ENCODE measurements at places on chromosomes 11 and 22.

DNA sequence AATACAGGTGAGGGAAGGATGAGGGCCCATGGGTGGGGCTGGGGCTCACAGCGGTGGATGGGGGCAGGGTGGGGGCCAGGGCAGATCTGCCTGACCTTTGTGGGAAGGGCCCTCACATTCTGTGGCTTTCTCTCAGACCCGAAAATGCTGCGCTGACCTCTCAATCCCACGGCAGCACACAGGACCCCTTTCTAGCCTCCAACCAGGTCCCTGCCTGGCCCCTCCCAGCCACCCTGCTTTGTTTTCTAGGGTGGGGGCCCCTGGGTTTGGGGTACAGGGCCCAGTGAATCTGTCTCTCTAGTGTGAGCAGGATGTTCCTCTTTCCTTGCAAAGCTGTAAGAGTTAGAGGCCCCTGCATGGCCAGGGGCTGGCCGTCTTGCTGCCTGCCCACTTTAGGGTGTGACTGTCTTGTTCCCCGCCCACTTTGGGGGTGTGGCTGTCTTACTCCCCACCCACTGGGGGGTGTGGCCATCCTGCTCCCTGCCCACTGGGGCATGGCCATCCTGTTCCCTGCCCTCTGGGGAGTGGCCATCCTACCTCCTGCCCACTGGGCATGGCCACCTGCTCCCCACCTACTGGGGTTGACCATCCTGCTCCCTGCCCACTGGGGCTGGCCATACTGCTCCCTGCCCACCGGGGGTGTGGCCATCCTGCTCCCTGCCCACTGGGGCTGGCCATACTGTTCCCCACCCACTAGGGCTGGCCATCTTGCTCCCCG lies 11.5 kb downstream of the PARVG start:
- DNase-seq: peak; percentile 33

DNA sequence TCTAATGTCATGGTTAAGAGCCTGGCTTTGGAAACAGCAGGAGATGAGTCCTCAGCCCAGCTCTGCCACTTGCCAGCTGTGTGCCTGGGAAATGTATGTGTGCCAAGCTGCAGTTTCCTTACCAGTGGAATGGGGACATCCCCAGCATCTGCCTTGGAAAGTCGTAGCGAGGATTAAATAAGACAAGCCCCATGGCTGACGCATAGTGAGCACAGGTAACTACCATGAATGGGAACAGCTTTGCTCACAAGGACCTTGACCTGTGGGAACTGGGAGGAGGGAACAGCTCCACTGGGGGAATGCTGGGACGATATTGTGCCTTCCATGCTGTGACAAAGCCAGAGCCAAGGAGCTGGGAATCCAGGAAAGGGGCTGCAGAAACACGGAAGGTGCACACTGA lies 2.6 kb upstream of the DSCAML1 start:
- no peak for DNase-seq

DNA sequence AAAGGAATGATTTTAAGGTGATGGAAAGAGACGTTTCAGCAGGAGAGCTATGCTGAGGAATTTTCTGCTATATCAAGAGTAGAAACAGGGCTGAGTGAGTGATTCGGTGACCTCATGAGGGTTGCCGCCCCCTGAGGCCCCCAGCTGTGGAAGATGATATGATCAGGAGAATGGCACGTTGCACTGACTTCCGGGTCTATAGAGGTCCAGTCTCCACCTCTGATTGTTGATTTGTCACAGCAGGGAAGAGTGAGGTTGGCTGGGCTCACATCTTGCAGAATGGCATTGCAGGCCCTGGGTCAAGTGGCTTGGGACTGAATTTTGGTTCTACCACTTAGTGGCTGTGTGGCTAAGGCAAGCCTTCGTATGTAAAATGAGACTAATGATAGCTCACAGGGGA lies 205.1 kb downstream of the SNX19 start:
- DNase-seq: no peak

DNA sequence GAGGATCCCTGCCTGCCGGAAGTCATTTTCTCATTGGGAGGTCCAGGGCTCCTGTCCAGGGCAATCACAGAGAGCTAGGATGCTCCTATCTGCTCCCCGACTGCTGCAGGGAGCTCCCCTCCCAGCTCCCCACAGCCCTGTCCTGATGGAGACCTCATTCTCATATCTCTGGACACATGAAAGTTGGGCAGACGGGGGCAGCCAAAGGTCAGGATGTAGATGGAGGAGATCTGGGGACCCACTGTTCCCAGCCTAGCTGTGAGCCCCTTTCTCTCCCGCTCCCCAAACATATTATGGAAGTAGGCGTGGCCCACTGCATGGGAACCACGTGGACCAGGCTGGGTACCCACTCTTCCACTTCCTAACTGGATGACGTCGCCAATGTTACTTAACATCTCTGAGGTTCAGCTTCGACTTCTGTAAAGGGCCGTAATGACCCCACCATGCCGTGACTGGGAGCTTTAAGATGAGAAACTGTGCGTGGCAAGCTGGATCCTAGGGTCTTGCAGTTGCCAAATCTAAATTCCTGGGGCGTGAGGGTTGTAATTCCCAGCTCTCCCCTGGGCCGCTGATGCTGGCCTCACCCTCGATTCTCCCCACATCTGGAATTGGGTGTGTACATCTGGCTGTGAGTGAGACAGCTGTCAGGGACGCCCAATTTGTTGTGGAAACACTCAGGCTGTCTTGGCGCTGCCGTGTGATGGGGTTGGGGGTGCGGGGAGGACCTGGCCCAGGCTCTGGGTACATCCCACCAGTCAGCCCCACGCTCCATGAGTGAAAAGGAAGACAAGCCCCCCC lies 1.8 kb downstream of the CDC42EP2 start:
- DNase-seq: no peak

DNA sequence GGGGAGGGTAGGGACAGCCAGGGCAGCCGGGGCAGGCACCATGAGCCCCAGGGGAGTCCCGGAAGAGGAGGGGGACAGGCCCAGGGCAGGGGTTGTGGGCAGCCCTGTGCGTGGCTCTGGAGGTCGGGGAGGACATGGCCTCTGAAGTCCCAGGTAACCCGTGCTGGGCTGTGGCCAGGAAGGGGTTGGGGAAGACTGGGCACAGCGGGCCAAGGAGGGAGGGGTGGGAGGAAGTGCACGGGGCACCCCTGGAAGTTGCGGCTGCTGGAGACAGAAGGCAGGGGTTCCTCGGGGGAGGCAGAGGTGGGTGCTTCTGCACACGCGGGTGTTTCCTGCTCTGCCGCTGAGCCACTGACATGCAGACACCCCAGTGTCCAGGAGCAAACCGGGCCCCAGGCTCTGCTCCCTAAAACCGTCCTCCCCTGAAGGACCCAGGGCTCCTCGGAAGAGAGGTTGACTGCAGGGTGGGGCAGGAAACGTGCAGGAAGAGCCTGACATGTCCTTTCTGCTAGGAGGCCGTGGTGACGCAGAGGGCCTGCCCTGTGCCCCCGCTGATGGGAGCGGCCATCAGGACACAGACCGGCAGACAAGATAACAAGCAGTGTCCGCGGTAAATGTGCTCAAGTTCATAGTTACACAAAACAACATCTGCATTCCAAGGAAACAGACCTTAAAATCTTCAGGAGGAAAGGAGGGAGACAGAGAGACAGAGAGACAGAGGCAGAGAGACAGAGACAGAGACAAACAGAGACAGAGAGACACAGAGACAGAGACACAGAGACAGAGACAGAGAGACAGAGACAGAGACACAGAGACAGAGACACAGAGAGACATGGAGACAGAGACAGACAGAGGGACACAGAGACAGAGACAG lies 5.7 kb downstream of the TNNI2 start:
- peak; percentile 73 for DNase-seq

- DNase-seq: no peak
Observed at GRCh38 chr11:88068848-88069554, 106.2 kb downstream of the RAB38 start.

DNA sequence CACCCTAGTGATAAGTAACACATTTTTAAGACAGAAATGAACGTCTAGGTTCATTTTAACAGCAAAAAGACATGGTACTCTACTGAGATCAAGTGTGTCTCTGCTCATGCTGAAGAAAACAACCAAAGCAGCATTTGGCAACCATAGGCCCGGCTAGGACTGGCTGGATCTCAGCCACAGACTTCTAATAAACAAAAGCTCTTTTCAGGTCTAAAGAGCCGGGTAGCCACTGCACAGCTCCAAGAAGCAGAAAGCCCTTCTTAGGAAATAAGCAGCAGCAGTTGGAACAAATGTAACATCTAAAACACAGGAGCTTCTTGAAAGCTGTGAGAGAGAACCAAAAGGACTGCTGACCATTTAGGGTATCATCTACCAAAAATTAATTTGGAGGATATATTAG lies 37.6 kb downstream of the PITPNB start:
- DNase-seq: no peak

DNA sequence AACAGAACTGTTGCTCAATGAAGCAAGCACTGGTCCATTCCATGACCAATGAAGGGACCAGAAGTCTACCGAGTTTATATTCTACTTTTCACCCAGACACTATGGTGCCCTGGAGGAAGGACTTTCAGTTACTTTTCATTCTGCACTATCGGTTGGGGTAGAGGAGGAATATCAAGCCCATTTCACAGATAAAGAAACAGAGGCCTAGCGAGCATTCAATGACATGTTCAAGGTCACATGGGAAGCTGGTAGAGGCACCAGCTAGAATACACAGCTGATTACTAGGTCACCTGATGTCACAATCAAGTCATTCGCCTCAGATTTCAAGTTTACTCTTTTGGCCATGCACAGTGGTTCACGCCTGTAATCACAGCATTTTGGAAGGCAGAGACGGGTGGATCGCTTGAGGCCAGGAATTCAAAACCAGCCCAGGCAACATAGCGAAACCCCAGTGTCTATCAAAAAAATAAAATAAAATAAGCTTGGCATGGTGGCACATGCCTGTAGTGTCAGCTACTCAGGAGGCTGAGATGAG lies 17.6 kb upstream of the PRG2 start:
- no peak for DNase-seq

DNA sequence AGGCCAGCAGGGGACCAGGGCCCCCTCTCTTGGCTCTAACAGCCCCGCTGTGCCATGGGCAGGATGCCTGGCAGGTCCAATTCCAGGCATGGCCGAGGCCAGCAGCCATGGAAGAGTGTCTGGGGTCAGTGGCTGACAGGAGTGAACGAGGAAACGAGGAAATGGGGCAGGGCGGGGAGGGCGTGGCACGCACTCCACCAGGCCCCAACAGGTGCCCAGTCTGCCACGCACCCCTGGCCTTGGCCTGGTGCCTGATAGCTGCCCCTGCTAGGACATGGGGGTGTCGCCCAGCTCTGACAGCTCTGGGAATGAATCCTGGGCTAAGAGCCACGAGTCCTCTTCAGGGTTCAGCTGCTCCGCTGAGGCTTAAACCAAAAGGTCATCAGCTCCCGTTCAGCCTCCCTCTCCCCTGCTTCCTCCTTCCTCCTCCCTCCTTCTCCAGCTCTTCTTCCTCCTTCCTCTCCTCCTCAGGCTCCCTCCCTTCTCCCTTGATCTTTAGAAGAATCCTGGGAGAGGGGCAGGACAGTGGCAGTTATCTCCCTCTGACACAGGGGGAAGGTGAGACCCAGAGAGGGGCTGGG lies 11.5 kb upstream of the TBC1D22A start:
- DNase-seq: no peak

DNA sequence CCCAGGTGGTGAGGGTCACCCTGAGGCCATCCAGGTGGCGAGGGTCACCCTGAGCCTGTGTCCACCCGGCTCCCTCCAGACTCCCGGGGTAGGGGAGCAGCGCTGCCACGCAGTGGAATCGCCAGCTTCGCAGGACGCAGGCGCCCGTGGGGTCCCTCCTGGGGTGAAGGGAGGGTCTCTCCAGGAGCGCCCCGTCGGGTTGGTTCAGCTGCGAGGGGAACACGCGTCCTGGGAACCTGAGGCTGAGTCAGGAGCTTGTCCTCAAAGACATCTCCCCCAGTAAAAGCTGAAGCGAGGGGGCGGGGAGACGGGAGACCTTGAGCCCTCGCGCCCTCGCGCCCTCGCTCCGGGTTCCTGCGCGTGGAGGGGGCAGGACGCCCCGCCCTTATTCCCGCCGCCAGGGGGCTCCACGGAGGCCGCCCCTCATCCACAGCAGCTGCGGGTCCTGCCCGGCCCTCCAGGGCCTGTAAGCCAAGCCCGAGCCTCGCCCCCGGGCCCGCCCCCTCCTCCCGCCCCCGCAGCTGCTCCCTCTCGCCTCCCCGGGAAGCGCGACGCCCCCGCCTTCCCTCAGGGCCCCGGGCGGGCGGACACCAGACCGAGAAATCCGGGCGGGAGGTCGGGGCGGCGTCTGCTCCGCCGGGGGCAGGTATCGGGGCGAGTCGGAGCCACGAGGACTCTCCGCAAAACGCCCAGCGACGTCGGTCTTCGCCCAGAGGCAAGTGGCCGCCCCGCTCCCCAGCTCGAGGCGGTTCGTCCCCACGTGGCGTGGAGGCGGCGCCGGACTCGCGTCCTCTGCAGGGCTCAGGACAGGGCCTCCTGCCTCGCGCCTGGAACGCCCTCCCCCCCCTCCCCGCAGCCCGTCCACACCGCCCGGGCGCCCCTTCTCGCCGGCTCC lies 22.8 kb downstream of the PIM3 start:
- DNase-seq: peak; percentile 5

DNA sequence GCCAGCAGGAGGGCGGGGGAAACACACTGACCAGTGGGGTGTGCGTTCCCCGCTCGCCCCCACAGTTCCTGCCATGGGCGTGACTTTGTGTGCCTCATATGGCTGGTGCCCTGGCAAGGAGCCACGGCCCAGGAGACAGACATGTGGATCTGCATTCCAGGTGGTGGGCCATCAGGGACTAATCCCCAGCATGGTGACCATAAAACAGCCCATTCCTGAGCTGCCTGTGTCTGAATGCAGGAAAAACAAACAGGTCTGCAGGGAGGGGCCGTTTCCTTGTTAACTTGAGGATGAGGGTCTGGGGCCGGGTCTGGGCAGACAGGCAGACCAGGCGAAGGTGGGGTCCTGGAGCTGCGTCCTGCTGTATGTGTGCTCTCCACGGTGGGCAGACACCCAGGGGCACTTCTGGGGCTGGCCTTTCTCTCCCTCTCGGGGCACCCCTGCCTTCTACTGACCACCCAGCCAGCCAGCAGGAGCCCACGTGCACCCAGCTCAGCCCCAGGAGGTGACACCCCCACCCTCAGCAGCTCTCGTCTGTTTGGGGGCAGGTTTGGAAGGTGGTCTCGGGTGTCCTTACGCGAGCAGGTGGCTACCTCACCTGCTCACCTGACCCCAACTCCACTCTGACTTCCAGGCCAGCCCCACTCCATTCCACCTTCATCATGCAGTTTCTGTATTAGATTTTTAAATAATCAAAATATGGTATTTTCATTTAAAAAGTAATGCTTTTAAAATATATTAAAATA lies 120.3 kb downstream of the KCNQ1OT1 start:
- DNase-seq: no peak

DNA sequence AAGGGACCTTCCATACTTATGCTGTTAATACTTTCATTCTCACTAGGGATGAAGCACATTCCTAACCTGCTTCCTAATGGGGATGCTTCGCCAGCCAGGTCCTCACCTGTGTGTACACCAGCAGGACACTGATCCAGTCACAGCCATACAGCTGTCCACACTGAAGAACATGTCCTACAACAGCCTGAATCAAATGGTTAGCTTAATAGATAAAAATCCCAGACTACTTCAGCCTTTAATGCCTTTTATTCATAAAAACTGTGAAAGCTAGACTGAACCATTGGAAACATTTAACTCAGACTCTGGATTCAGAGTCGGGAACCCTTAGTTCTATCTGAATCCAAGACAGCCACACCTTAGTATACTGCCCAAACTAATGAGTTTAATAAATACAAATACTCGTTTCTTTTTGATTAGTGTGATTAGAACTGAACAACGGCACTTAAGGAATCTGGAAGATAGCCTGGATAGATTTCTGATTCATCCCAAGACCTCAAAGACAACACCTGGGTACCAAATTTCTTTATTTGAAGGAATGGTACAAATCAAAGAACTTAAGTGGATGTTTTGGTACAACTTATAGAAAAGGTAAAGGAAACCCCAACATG lies 3.3 kb downstream of the FTH1 start:
- DNase-seq: no peak

GRCh38 chr22:34354071-34354817 lies 434.0 kb upstream of the LARGE1 start:
- no peak for DNase-seq
